AG10803 (cell line): ENCODE measurements at places on chromosomes 7 and 10.
A peak's percentile ranks its signal among the peaks of the same experiment; 100 is the strongest.

- no peak for DNase-seq
These were observed 190.6 kb downstream of the HERPUD2 start for GRCh38 chr7:35504365-35504764.

- peak; percentile 81 for DNase-seq
These were observed 65.2 kb upstream of the EMX2 start for GRCh38 chr10:117477211-117477947.

- DNase-seq, result no peak
These were observed 130.3 kb upstream of the CHST15 start for GRCh38 chr10:124223711-124224085.

DNA sequence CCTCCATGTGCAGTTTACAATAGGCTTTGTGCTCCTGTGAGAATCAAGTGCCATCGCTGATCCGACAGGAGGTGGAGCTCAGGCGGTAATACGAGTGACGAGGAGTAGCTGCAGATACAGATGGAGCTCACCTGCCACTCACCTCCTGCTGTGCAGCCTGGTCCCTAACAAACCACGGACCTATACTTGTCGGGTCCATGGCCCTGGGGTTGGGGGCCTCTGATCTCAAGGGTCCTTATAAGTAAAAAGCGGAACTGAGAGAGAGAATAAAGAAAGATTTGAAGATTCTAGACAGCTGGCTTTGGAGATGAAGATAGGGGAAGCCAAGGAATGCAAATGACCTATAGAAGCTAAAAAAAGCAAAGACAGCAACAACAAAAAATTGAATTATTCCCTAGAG is 130.6 kb downstream of the PLXDC2 start:
- no peak for DNase-seq

DNA sequence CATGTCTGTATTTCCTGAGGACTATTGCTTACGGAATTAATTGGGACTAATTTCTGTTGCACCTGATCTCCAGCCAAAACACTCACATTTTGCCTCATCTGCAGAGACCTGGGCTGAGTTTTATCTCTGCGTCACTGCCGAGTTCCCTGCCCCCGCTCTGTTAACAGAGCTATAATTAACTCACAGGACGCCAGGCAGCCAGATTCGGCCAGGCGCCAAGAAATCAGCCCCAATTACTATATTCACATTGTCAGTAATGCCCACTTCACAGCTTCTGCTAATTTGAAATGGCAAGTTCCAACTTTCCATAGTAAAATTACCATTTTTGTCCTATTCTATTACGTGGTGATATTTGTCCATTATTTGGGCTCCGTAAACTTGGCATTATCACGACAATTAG is 130.5 kb downstream of the CUX1 start:
- DNase-seq, result no peak

DNA sequence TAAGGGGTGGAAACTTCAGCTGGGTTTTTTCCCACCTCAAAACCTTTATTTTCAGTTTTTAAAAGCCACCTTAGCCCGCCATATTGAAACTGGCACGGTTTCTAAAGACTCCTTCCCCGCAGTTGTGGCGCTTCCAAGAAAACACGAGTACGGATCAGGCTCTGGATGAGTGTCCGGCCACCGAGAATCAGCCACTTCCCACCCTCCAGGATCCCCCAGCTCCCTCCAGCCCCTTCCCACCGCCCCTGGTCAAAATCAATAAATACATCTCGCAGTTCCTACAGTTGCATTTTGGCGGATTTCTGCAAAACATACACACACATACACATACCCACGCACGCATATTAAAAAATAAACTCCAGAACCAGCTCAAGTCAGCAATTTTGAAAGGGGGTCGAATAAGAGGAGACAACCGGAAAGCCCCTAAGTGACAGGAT is 1.1 kb downstream of the SFMBT2 start:
- DNase-seq, result no peak

DNA sequence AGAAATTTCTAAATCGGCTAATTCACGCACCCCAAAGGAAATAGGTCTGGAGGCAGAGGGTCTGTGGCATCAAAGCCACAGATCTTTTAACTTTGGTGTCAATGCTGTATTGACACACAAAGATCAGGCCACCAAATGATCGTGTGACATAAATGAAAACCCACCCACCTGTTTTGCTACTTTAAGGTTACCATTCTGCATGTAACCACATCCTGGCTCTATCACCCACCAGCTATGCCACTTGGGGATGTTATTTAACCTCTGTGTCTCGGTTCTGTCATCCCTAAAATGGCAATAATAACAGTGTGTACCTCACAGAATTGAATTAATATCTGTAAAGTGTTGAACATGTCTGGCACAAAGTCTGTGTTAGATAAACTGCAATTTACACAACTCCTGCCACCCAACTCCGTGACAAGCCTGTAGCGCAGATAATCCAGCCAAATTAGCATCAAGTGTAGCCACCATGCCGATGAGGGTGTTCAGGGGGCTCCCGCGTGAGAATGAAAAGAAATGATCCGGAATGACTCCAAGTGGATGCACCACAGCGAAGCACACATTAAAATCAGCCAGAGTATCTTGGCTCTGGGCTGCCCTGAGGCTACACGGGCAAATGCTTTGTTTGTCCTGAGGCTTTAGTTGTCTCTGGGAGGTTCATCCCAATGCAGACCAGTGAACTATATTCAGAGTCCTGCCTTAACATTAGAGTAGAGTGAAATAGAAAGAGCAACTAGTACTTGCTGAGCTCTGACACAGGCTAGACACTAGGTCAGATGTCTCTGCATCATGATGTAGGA is 158.4 kb upstream of the NEBL start:
- no peak for DNase-seq

GRCh38 chr10:44991571-44991970 is 9.2 kb upstream of the ZNF22 start:
- DNase-seq, result no peak

DNA sequence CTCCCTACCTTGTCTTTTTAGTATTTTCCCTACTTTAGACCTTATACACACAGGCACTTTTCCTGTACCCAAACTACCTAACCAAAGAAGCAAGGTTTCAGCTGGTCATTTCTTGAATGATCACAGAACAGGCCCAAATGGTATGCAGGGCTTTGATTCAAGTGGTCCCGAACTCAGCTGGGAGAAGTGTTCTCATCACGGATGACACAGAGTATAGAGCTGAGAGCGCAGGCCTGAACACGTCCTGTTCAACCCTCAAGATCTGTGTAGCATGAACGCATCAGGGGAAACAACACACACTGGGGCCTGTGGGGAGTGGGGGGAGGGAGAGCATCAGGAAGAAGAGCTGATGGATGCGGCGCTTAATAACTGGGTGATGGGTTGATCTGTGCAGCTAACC is 318.2 kb downstream of the SFMBT2 start:
- DNase-seq, result no peak

- no peak for DNase-seq
These were observed 128.0 kb upstream of the MBL2 start for GRCh38 chr10:52900593-52900992.

DNA sequence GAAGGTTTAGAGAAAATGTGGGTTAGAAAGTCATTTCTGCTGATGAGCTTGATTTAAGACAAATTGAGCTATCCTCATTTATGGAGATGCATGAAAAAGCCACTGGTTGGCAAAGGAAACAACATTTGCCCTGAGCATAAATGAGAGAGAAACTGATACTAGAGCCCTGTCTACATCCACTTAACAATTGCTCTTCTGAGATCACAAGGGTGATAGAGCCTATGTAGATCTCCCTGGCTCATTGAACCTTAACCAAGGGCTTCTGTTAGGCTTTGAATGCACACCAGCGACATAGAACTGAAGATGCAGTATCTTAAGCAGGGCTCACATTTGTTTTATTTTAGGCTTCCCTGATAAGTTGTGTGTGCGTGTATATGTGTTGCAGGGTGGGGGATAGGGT is 35.0 kb downstream of the GPR141 start:
- no peak for DNase-seq

- DNase-seq, result no peak
These were observed 59.0 kb downstream of the GNA12 start for GRCh38 chr7:2785071-2785500.

- peak; percentile 9 for DNase-seq
These were observed 407.7 kb downstream of the PARD3 start for GRCh38 chr10:34407324-34407805.

DNA sequence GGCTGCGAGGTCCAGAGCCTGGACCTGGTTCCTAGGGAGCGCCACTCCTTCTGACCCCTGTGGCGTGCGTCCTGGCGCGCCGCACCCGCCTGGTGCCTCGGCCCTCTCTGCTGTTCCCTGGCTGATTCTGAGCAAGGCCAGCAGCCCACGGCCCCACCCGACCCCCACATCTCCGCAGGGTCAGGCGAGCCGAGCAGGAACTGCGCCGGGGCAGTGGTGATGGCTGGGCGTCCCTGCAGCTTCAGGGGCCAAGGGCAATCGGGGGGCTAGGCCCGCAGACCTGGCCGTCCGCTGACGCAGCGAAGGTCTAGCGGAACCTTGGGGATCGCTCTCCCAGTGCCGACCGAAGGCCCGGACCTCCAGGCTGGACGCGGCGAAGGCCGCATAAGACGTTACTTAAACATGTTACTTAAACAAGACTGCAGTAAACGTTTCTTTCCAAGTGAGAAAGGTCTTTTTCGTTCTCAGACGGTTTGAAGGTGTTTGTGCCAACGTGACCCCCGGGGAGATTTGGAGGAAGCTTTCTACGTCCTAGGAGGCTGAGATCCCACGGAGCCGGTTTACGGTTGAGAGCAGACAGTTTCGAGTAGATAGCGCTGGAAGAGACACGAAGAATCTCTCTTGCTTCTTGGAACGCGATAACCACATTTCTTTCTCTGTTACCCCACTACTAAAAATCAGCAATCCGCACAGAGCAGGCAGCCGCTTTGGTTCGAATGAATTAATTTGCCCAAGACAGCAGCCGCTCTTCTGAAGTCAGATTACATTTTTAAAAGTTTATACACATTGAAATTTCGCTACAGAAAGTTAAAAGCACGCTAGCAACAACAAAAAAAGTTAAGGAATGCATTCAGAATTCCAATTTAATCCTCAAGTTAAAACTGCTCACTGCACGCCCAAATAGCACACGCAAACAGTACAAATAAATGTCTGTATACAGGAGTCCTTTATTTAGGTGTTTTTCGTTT is 4.9 kb upstream of the NKX2-3 start:
- DNase-seq, result no peak

- DNase-seq, result no peak
These were observed 47.4 kb upstream of the LRRN3 start for GRCh38 chr7:111043561-111043960.

GRCh38 chr7:5578495-5578894 is 154.9 kb upstream of the TNRC18 start:
- DNase-seq, result no peak

GRCh38 chr10:90167174-90168064 is 466.0 kb downstream of the KIF20B start:
- no peak for DNase-seq

GRCh38 chr10:29554660-29555059 is 80.1 kb downstream of the SVIL start:
- peak; percentile 38 for DNase-seq

- DNase-seq, result peak; percentile 24
These were observed 247.3 kb upstream of the LYZL1 start for GRCh38 chr10:29041616-29042015.

DNA sequence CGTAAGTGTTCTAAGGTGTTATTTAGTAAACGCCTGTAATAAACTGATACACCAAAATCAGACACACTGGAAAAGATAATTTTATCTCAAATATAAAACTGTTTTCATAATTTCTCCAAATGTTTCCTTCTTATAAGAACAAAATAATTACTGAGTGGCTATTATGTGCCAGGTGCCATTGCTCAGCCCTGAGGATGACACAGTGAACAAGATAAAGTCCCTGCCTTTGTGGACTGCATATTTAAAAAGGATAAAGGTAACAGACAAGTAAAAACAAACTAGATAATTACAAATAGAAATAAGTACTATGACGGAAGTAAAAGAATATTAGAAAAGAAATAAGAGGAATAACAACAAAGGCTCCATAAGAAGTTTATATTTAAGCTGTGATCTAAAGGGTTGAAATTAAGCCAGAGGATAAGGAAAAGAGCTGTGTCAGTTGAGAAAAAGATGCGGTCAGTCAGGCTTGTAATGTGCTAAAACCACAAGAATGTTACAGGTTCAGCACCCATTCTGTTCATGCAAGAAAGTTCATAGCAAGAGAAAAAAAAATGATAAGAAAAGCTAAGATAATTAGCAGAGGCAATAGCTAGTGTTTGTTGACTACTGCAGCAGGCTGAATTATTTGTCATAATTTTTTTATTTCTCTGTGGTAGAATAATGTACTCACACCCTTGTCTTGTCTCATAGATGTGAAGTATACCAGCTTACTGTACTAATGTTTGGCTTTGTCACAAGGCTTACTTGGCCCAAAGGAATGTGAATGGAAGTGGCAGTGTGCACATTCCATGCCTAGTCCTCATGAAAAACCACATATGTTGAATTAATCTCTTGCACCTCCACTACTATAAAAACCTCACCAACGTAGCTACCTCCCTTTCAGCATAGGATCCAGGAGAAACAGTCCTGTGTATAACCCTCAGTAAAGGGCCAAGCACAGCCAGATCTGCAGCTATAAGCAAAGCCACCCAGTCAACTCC is 75.1 kb downstream of the CRPPA start:
- peak; percentile 85 for DNase-seq

DNA sequence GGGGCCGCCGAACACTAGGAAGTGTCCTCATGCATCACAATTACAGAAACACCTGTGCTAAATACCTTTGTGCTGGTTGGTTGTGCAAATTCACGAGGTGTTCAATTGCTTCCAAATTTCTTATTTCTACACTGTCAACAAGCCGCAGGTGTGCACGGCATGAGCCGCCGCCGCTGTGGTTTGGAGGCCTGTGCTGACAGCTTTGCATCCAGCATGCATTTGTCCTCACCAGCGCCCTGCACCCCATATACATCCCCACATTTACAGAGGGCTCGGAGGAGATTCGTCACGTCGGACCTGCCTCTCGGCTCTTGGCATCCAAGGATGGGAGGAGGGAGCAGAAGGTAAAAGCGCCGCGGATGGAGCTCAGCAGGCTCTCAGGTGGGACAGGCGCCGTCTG is 305.3 kb upstream of the MKI67 start:
- no peak for DNase-seq

DNA sequence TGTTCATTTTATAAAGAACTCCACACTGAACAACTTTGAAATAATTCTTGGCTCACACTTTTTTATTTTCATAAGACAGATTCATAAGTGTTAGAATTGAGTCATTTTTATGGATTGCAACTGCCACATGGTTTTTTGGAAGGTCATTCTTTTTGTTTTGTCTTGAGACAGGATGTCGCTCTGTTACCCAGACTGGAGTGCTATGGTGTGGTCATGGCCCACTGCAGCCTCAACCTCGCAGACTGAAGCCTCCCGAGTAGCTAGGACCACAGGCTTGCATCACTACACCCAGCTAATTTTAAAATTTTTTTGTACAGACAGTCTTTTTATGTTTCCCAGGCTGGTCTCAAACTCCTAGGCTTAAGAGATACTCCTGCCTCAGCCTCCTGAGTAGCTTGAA is 20.3 kb downstream of the BMS1 start:
- peak; percentile 8 for DNase-seq

GRCh38 chr10:2958659-2959058 is 108.7 kb upstream of the PFKP start:
- no peak for DNase-seq

- DNase-seq, result no peak
These were observed 153.6 kb downstream of the DYNC1I1 start for GRCh38 chr7:95925971-95926370.
